ENCODE measurements at places on chromosomes 7 and 10. TPM values are rescaled to one million over a fixed set of nuclear protein-coding genes. Genes with fewer than 3 reads are reported as not detected.

SLC26A5 gene
- 0.17 TPM for polyA plus RNA-seq

LAMB4 gene
- polyA plus RNA-seq, result 3.5 TPM

ADD3 gene
- 291 TPM for polyA plus RNA-seq

LRRC17 gene
- polyA plus RNA-seq, result 97.2 TPM

DOCK4 gene
- polyA plus RNA-seq, result 20.5 TPM

SP8 gene
- polyA plus RNA-seq, result not detected

- DNase-seq, result no peak
These were observed 997.9 kb upstream of the POT1 start for GRCh38 chr7:125927556-125927955.

GRCh38 chr7:36191292-36191920 lies 38.4 kb downstream of the EEPD1 start:
- DNase-seq, result no peak

- no peak for DNase-seq
These were observed 401.1 kb downstream of the PARD3 start for GRCh38 chr10:34413756-34414587.

GRCh38 chr10:88428442-88428841 lies 154.7 kb downstream of the RNLS start:
- no peak for DNase-seq

- DNase-seq, result no peak
These were observed 13.9 kb upstream of the PLXNA4 start for GRCh38 chr7:132590162-132590561.

DNA sequence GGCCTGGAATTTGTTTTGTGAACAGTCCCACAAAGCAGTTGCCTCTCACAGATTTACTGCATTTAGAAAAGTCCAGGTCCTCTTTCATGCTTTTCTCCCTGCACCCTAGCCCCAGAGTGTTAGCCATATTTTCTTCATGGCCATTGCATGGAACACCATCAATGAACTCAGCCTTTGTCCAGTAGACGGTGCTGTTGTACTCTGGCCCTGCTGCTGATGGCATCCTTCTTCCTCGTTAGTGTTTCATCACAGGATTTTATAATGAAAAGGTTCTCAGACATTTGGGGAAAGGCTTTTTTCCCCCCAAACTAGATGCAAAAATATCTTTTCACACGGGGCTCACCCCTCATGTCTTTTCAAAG lies 93.0 kb upstream of the SLC25A13 start:
- no peak for DNase-seq

DNA sequence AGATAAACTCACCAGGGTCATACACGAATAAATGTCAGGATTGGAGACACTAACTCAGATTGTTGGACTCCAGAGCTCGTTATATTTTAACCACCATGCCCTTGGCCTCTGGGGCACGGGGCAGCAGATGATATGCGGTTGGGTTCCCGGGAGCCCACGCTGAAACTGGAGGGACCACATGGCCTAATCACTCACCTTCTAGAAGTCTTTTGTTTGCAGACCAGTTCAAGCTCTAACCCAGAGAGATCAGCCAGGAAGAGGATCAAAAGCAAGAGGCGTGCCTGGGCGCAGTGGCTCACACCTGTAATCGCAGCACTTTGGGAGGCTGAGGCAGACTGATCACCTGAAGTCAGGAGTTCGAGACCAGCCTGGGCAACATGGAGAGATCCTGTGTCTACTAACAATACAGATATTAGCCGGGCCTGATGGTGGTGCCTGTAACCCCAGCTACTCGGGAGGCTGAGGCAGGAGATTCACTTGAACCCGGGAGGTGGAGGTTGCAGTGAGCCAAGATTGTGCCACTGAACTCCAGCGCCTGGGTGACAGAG lies 42.6 kb upstream of the ECHDC3 start:
- DNase-seq, result no peak

DNA sequence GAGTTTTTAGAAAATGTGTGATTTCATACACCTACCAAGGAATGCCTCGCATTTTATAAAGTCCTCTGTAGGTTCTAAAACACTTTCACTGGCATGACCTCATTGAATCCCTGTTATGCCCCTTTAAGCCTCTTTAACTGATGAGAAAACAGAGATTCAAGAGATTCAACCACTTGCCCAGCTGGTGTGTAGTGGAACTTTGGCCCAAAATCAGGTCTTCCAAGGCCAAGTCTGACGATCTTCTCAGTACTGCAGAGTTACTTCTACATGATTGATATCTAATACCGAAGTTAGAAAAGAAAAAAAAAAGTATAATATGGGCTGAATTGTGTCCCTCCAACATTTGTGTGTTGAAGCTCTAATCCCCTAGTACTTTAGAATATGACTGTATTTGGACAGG lies 202.0 kb downstream of the WDR11 start:
- DNase-seq, result no peak

GRCh38 chr7:13910805-13911551 lies 78.5 kb downstream of the ETV1 start:
- DNase-seq, result no peak

- peak; percentile 53 for DNase-seq
These were observed 25.2 kb downstream of the SMNDC1 start for GRCh38 chr10:110279407-110279986.

DNA sequence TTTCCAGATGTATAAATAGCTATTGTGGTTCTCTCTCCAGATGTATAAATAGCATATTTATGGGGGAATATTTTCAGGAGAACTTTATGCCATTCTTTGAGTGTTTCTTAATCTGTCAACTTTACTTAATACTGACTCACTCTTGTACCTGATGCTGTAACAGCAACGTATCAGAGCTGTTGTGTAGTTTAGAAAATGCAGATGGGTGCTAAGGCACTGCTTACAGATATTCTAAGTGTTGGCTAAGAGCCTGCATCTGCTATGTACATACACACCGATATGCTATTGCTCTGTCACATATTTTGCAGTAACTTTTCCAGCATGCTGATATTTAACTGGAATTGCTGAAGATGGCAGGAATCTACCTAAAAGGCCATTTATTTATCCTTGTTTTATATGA lies 71.9 kb downstream of the WDR37 start:
- DNase-seq, result no peak

GRCh38 chr10:18472977-18473376 lies 178.4 kb downstream of the NSUN6 start:
- DNase-seq, result no peak

DNA sequence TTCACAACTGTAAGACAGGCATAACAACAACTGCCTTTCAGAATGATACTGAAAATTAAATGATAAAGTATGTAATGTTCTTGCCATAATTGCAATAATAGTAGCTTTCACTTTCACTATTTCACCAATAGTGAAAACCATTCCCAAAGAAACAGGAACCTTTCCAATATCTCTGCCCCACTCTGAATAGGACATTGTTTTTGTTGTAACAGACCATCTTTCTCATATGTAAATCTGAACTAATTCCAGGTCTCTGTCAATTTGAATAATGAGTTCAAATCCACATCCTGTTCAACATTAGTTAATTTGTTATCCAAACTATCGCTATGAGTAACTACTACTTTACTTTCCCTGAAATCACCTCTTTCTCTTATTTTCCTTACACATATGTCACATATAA lies 148.0 kb downstream of the LRRN3 start:
- DNase-seq, result no peak
